Upper lobe of left lung (tissue), 6 donors: ENCODE measurements at places on chromosomes 2 and 18. TPM values are rescaled to one million over a fixed set of nuclear protein-coding genes. Genes with fewer than 3 reads are reported as not detected.

The VWC2L gene
- total RNA-seq = not detected

The PLB1 gene
- 6.1 TPM for total RNA-seq

The MAPK4 gene
- total RNA-seq = 5.4 TPM

The DHRS9 gene
- total RNA-seq = 4.8 TPM

DNA sequence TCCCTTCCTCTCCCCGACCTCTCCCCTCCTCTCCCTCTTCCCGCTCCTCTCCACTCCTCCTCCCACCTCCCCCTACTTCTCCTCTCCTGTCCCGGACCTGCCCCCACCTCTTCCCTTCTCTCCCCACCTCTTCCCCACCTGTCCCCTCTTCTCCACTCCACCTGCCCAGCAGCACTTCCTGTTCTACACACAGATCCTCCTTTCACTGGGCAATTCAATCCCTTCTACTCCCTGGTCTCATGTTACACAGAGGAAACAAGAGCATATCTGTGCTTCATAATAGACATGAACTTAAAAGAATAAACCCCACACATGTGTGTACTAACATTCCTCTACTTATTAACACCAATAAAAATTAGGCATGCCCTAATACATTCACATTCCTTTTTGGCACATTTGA, 34.8 kb downstream of the TIMM21 start:
- no peaks in the 10 kb centered on the region for H3K36me3 ChIP-seq
- no peaks in the 10 kb centered on the region for H3K4me1 ChIP-seq
- H3K27ac ChIP-seq = no peak overlapping the region
- H3K4me3 ChIP-seq = no peak overlapping the region
- no peaks in the 10 kb centered on the region for H3K27me3 ChIP-seq
- DNase-seq = no peak

DNA sequence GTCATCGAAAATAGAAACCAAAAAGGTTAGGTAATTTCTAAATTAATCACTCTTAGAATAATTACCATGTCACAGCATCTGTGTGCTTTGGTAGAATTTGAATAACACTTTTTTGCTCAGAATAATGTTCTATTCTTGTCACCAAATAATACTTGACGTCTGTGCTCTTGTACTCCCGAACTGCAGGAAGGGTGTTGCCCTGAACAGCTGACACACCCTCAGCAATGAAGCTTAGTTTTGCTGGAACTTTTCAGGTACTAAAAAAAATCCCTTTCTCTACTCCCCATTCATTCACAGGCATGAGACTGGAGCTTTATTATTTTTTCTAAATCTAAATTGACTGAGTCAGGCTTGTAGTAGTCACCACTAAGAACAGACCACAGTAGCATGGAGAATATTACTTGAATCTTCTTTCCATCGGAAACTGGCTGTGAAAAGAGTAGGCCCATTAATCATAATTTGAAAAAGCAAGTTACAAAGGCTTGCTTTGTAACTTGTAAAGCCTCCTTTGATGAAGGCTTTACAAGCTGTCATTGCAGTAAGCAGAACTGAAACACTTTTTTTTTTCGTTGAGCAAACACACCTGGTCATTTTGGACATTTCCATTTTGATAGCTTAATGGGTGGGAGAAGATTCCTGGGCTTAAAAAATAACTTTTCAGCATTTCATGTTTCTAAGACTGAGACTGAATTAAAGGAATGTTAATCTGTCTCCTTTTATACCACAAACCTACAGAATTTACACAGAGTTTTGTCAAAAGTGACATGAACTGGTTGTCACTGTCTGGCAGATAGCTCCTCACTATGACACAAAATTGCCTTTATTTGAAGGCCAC, 70.3 kb upstream of the PELI1 start:
- H3K27ac ChIP-seq = peak overlapping the region; percentile 76
- H3K36me3 ChIP-seq = no peaks in the 10 kb centered on the region
- peaks cover 28% of the 10 kb centered on the region for H3K4me1 ChIP-seq
- H3K4me3 ChIP-seq = no peak overlapping the region
- no peaks in the 10 kb centered on the region for H3K27me3 ChIP-seq

DNA sequence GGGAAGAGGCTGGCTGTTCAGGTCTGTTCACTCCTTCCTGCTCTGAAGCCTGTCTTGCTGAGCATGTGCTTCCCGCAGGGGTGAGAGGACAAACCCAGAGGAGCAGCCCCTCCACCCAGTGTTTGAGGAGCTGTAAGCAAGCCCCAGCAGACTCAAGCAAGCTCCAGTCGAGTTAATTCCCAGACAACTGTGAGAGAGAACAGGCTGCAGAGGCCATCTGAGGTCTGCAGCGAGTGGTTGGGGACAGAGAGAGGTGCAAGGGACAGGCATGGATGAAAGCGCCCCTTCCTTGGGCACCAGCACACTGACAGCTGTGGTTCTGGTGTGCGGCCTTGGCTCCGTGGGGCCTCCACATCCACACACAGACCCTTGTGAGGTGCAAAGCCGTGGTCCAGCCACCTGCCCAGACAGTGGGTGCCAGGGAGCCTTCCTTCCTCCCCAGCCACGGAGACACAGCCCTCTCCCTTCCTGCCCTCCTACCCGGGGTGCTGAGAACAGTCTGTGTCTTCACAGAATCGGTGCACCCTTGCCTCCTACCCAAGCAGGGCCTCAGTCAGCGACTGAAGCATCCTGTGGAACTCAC, 36.2 kb downstream of the MAL start:
- no peak overlapping the region for H3K27ac ChIP-seq
- H3K27me3 ChIP-seq = no peaks in the 10 kb centered on the region
- no peak overlapping the region for H3K4me3 ChIP-seq
- no peaks in the 10 kb centered on the region for H3K36me3 ChIP-seq

DNA sequence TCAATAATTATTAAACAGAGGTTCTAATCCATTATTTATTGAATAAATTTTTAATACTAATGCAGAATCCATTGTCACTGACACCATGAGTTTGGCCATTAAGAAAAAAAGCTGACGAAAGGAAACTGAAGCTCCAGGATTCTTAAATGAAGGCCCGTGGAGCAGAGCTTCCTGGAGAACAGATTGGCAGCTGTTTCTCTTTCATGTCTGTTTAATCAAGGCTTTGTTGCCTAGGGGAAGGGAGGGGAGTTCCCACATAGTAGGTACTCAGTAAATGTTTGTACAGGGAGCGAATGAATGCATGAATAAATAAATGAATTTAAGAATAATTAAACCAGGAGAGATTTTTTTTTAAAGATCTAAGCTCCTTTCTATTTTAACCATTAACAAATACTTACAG, 315.1 kb upstream of the KLHL29 start:
- no peak overlapping the region for H3K27ac ChIP-seq
- no peaks in the 10 kb centered on the region for H3K4me1 ChIP-seq
- H3K27me3 ChIP-seq = no peaks in the 10 kb centered on the region
- no peak for DNase-seq
- no peaks in the 10 kb centered on the region for H3K36me3 ChIP-seq

DNA sequence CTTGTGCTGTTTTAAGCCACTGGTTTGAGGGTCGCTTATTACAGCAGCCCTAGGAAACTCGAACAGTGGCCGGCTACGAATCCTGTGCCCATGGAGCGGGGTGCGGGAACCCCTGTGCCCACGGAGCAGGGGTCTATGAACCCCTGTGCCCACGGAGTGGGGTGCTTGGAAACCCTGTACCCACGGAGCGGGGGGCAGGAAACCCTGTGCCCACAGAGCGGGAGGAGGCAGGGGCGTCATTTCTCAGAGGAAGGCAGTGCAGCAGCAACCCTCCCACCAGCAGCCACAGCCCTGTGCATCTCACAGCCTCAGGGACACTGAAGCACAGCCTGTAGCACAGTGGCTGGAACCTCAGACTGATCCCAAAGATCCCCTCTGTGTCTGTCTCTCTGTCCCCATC, 34.2 kb upstream of the GPC1 start:
- no peak overlapping the region for H3K27ac ChIP-seq
- no peak overlapping the region for H3K4me3 ChIP-seq
- H3K27me3 ChIP-seq = no peaks in the 10 kb centered on the region
- no peaks in the 10 kb centered on the region for H3K4me1 ChIP-seq
- no peak for DNase-seq
- no peaks in the 10 kb centered on the region for H3K36me3 ChIP-seq

DNA sequence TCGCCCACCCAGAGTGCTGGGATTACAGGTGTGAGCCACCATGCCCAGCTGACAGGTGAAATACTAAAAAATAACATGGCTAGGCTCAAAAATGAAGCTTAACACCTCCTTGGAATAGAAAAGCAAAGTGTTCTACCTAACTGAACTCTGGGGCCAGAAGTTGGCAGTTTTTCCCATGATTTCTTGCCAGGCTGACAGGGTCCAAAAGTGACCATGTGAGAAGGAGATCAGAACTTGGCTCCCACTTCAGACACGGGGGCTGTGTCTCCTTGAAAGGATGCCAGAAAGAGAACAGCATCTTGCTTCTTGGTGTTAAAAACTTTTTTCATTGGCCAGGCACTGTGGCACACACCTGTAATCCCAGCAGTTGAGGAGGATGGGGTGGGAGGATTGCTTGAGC, 47.0 kb downstream of the BMPR2 start:
- H3K36me3 ChIP-seq = no peaks in the 10 kb centered on the region
- H3K27ac ChIP-seq = no peak overlapping the region
- no peak overlapping the region for H3K4me3 ChIP-seq
- H3K4me1 ChIP-seq = peaks cover 22% of the 10 kb centered on the region
- no peaks in the 10 kb centered on the region for H3K27me3 ChIP-seq
- no peak for DNase-seq

DNA sequence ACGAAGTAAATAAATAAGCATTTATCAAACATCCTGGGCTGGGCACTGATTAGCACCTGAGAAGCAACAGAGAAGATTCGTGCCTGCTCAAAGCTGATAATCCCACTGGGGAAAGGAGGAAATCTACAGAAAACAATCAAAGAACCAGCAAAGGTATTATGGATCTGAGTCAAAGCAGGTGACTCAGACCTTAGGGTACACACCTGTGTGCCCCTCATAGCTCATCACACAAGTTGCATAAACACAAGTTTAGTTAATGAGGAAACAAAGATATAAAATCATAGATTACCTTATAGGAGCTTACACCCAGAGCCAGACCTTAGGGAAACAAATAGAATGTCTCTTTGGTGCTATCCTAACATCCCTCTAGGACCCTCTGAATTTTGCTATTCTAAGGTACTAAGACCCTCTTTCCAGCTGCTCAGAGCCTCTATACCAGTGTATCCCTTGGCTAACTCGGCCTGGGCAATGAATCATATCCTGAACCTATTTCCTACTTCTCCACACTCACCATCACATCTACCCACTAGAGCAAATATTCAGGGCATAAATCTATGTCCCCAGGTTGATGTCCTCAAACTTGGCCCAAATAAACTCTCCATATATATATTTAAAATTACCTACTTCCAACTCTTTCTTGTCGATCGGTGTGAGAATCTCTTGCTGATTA, 19.3 kb upstream of the CTIF start:
- no peaks in the 10 kb centered on the region for H3K27me3 ChIP-seq
- DNase-seq = no peak
- H3K36me3 ChIP-seq = no peaks in the 10 kb centered on the region
- H3K4me1 ChIP-seq = no peaks in the 10 kb centered on the region
- no peak overlapping the region for H3K4me3 ChIP-seq
